SK-N-SH (cell line): ENCODE measurements at places on chromosomes 12 and 14.

- DNase-seq, result no peak
These were observed 93.8 kb downstream of the TMTC2 start for GRCh38 chr12:82780517-82780916.

DNA sequence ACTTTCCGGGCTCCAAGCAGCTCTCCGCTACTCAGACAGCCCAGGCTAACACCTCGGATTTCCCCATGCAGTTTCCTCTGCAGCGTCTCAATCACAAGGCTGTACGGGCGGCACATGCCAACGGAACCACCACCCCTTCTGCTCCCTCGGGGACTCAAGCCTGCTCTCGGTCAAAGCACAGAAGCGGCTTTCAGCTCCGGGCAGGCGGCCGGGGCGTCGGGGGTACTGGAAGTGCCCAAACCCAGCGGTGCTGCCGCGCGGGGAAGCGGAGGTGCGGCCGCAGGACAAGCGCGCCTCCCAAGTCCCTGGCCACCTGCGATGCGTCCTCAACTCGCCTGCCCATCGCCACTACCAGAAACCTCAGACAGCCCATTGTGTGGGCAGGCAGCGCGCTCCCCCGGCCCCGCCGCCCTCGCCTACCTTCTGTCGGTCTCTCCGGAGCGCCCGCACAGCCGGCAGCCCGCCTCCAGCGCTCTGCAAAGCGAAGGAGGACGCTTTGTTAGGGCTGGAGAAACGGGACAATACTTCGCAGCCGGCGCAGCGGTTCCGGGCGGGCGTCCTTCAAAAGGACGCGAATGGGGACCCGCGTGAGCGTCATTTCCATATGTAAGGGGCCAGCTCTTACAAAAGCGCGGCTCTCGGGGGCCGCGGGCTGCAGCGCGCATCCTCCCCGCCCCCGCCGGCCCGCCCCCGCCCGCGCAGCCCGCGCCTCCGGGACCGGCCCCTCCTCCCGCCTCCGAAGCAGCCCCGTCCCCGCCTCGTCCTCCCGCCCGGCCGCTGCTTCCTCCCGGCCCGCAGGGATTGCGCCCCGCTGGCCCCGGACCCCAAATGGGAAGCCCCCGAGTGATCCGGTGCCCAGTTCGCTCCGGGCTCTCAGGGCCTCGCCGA lies 674 bp downstream of the NIN start:
- DNase-seq, result peak; percentile 85

GRCh38 chr14:101066826-101067510 lies 163.4 kb upstream of the RTL1 start:
- DNase-seq, result no peak

GRCh38 chr12:72368719-72369422 lies 96.7 kb downstream of the TRHDE start:
- no peak for DNase-seq

- DNase-seq, result no peak
These were observed 29.0 kb upstream of the SMUG1 start for GRCh38 chr12:54217774-54218241.
